HAP-1 (cell line): ENCODE measurements at places on chromosomes 2 and 18.

DNA sequence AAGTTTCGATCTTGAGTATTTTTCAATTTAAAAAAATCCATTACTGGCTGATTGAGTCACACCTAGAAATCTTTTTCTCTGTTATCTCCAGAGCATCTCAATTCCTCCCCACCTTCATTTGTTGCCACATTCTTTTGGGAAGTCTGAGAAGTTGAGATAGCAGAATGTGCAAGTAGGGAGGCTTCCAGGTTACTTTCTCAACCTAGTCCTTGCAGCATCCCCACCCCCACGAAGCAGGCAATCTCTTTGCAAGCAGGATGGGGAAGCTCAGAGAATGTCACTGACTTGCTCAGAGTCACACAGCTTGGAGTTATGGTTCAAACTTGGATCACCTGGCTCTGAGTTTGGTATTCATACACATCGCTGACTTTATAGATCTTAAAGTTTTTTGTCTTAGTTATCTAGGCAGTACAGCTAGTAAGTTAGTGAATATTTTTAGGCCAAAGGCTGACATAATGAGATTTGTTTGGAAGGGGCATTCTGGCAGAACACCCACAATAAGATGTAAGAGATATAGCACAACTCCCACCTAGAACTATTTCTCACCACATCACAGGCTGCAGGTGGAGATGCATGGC lies 25.9 kb upstream of the LCLAT1 start:
- DNase-seq = no peak

- DNase-seq = no peak
Observed at GRCh38 chr2:221549143-221549542, 23.0 kb downstream of the EPHA4 start.

DNA sequence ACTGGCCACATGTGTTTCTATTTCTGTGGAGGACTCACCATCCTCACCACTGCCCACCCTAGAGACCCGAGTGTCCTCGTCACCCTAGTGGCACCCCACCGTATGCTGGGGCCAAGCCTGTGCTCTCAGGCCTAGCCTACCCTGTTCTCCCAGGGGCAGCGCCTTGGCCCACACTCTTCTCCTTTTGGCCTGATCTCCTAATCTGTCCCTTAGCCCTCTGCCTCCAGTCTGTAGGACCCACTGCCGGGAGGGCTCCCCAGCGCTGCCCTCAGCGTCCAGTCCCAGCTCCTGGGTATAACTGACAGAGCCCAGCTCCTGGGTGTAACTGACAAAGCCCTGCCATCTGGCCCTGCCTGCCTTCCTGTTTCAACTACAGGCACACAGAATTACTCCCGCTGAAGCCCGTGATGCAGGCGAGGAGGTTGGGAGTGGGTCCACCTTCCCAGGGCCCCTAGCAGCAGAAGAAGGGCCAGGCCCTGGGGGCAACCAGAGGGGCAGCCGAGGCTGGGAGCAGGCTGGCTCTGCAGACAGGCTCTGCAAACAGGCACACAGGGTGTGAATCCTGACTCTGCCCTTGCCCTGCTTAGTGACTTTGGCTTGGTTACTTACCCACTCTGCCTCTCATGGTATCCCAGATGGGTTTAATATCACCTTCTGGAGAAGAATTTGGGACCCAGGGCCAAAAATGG lies 25.6 kb upstream of the PTMA start:
- no peak for DNase-seq

DNA sequence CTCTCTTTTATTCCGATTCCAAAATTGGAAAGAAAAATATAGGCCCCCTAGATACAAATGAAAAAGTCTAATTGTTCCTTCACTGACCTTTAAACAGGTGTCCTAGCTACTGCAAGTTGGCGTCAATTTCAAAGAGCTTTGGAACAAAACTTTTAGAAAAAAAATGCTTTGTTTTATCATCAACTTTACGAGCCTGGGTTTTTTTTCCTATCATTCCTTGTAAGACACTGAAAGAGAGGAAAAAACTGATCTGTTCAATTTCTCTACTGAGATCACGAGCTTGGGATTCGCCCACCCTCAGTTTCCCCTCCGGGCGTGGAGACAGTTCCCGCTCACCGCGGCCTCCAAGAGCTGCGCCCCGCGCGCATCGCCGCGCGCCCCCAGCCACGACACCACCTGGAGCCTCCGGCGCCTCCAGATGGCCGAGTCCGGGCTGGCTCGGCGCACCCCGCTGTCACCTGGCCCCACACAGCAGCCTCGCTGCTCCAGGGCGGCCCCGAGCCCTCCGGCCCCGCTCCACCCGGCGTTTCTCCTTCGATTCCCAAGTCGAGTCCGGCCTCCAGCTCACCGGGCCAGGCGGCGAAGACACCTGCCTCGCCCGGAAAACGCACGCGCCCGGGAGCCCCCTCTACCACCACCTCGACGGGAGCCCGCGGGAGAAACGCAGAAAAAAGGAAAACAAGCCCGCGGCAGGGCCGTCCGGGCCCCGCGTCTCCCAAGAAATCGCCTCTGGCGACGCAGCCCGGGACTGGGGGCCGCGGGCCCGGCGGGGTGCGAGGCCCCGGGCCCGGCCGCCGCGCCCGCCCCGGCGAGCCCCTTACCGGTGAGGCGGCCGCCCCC lies 656 bp downstream of the TBC1D8 start:
- no peak for DNase-seq

- no peak for DNase-seq
Observed at GRCh38 chr18:50142441-50143120, 52.4 kb downstream of the MYO5B start.

- DNase-seq = no peak
Observed at GRCh38 chr2:229524799-229525198, 189.6 kb downstream of the DNER start.

GRCh38 chr2:16613539-16614011 lies 52.1 kb downstream of the CYRIA start:
- DNase-seq = peak; percentile 10

GRCh38 chr2:186695081-186695756 lies 1.4 kb downstream of the FAM171B start:
- DNase-seq = peak; percentile 10

GRCh38 chr18:48442761-48443160 lies 33.6 kb upstream of the ZBTB7C start:
- no peak for DNase-seq

DNA sequence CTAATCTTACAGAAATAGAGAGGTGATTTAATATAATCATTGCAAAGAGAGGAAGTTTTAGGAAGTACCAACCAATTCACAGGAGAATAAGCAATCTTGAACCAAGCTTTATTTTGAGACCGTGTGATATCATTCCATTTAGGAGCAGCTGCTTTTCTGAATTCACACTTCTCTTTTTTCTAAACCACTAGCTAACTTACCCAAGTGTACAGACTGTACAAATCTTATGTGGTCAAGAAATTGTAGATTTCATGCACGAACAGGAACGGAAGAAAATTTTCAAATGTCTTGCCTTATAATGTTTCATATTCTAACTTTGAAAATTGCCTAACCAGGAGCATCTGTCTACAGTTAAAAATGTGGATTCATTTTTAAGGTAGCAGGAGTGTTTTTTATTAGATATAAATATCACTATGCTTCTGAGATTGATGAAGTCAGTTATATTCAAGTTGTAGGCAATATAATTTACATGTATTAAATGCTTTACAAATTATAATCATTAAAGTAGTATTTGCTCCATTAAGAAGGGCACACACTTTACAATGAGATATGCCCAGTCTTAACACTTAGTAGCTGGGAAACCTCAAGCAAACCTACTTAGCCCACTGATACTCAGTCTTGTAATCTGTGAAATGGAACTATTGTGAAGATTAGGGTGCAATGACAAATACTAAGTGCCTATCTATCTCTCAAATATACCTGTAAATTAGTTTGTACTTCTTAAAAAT lies 302.2 kb upstream of the STON1 start:
- DNase-seq = no peak

DNA sequence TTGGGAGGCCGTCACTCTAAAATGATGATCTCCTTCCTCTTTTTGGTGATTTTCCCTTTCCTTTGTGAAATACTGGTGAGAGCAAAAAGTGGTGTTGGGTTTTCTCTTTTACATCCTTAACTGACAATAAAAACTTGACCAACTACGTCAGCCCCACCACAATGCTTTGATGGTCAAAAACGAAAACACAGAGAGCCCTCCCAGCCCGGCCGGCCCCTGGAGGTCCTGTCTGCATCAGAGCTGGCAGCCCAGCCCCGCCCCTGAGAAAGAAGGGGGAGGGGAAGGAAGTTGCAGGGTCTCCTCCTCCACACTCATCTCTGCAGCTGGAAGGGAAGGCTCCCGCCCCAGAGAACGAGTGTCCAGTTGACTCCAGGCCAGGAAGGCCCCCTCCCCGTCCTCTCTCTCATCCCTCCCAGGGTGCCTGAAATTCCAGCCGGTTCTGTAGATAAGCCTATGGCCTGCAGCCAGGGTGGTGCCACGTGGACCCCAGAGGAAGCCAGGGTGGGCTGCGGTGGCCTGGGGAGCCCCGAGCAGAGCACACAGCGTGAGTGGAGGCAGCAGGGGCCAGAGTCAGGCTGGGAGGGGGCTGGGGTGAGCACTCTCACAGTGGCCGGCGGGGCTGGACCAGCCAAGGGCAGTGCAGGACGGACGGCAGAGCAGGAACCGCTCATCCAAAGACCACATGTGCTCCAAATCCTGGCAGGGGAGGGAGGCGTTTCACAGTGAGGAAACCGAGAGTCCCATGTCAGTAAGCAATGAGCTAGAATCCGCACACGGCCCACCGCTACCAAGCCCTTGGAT lies 19.8 kb downstream of the BIN1 start:
- DNase-seq = peak; percentile 32

- DNase-seq = no peak
Observed at GRCh38 chr2:160664603-160665140, 171.1 kb upstream of the RBMS1 start.

DNA sequence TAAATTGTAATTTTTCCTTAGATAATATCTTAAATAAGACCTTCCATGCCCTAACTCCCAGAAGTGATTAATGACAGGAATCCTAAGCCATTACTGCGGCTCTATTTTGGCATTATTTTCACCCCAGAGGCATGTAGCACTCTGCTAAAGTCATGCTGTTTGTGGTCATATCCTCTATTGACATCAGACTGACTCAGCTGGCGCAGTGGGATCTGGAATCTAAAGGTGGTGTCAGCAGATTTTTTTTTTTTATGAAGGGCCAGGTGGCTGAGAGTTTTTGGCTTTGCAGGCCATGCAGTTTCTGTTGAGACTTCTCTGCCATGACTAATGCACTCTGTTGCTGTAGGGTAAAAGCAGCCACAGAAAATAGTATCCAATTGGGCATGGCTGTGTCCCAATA lies 64.1 kb upstream of the ACVR1C start:
- no peak for DNase-seq

GRCh38 chr18:33269223-33269622 lies 171.3 kb downstream of the CCDC178 start:
- DNase-seq = no peak

- no peak for DNase-seq
Observed at GRCh38 chr2:223626716-223627115, 24.6 kb upstream of the SCG2 start.

DNA sequence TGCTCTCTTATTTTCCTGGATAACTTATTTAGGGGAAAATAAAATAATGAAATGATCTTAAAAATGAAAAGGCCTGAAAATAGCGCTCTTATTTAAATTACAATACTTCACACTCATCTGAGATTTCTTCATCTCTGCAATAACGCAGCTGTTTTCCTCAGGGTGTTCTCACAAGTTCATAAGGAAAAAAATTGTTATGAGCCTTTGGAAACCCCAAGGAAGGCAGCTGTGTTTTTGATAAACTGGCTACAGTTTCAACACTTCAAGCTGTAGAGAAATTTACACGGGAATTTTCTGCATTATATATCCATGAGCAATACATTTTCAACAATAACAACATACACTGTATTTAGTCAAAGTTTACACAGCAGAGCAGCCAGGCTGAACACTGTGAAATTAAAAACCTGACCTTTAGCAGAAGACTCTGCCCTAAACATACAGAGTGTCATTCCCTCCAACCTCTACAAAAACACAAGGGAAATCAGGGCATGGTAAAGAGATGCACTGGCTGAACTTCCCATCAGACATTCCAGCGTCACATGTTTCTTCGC lies 959.6 kb downstream of the SLC4A3 start:
- DNase-seq = no peak

- no peak for DNase-seq
Observed at GRCh38 chr2:42128721-42129486, 40.2 kb upstream of the EML4 start.

DNA sequence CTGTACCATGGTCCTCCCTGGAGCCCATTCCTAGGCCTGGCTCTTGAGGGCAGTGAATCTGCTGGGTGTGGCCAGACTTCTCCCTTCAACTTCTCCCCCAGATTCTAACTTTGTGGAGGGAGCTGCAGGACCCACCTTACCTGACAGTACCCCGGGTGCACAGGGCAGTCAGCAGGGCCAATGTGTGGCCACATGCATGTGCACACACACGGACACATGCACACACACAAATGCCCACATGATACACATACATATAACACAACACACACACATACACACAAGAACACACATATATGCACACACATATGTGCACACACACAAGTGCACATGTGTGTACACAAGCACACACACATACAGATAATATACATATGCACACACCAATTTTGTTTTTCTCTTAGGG lies 300.0 kb upstream of the HS6ST1 start:
- no peak for DNase-seq

- no peak for DNase-seq
Observed at GRCh38 chr18:8242151-8242696, 367.0 kb upstream of the RAB12 start.

DNA sequence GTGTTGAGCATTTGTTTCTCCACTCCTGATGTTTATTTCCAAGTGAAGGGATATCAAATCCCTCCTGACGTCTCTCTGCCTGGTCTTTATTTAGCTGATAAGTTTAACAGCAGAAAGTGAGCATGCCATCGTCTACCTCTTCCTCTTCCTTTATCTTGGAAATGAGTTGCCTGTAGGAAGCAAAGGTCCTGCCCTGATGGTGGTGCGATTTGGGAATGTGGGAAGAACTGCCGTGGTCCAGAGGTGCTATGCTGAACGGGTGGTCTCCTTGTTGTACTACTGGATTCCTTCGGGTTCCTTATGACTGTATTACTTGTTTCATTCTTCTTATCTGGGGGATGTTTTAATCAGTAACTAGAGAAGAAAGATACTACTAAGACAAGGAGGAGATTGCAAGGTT lies 217.5 kb downstream of the PMAIP1 start:
- DNase-seq = no peak

GRCh38 chr2:65700004-65700651 lies 267.7 kb upstream of the SPRED2 start:
- no peak for DNase-seq

- no peak for DNase-seq
Observed at GRCh38 chr2:164816046-164816445, 25.6 kb downstream of the COBLL1 start.

DNA sequence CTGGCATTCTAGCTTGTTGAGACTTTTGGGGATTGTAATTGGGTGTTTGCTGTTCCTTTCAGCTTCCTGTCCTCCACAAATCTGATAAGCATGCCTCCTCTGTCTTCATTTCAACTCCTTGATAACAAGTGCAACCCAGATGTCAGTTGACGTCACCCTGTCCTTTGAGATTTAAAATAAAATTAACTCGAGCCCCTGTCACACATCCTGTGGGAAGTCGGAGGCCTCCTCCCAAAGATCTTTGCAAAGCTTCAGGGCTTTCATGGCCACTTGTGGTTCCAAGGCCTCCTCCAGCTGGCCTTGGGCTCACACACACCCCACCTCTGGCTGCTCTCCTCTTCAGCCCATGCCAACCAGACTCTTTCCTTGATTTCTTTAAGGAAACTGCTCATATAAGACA lies 69.9 kb upstream of the ITGA6 start:
- no peak for DNase-seq
